ENCODE measurements at places on chromosomes 12 and 14.

GRCh38 chr12:122489038-122489437 lies 11.7 kb downstream of the ZCCHC8 start:
- no peak for DNase-seq

- no peak for DNase-seq
Measured at GRCh38 chr14:81710232-81710845, 176.7 kb upstream of the SEL1L start.

DNA sequence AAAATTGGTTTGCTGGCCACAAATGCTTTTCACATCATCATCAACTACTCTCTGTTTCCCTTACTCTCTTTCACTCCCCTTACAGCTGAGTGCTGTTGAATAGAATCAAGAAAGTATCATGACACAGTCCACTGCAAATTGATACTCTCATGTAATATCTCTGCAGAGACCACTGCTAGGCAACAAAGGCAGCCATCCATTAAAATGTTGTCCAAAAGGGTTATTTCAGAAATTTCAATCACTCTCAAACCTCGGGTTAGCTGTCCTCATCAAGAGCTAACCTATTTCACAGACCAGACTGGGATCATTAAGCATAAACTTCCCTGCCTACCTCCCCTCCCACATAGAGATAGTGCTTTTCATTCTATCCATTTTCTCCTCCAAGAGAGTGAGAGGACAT lies 186.7 kb downstream of the PLCZ1 start:
- no peak for DNase-seq

- DNase-seq, result no peak
Measured at GRCh38 chr12:32205731-32206130, 99.1 kb downstream of the BICD1 start.

- peak; percentile 56 for DNase-seq
Measured at GRCh38 chr12:118120579-118121363, 15.2 kb upstream of the PEBP1 start.

DNA sequence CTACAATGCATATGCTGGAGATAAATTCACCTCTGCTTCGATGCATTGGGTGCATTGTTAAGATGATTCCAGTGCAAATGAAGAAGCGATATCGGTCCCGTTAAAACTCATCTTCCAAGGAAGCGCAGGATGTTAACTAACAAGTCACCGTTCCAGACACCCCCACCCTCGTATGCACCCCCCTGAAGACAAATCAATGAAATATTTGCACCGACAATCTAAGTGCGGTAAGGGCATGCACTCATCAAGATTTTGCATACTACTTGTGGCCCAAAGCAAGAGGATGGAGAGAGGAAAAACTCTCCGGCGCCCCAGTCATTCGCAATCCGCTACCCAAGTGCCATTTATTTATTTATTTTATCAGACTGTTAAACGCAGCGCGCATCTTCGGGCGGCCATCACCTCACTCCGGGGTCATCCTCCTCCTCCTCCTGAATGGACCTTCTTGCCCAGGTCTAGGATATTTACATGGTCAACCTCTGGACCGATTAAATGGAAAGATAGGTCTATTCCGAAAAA lies 1.2 kb downstream of the NOVA1 start:
- no peak for DNase-seq

DNA sequence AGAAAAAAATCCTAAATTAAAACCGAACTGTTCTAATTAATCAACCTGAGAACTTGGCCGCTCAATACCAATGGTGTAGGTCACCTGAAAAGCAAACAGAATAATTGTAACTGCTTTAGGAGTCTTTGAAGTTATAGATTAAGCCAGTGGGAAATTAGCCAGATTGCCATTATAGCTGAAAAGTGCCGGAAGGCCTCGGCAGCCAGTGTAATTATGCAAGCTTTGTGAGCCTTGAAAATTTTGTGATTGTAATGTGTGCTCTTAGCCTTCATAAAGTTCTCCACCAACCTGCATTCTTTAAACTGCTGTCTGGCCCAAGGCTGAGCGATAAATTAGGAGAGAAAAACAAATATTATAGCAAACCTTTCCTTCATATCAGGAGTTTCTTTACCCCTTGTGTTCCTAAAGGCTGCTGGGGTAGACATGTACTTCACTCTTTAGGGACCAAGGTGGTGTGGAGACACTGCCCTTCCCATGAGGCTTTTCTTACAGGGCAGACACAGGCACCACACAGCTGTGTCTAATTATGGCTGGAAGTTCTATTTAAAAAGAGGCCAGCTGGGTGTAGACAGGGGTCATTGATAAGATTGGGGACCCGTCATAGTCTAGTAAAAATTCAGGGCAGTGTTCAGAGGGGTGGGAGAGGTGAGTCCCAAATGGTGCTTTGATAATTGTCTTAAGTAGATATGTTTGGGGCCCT lies 991.2 kb downstream of the FLRT2 start:
- DNase-seq, result no peak

DNA sequence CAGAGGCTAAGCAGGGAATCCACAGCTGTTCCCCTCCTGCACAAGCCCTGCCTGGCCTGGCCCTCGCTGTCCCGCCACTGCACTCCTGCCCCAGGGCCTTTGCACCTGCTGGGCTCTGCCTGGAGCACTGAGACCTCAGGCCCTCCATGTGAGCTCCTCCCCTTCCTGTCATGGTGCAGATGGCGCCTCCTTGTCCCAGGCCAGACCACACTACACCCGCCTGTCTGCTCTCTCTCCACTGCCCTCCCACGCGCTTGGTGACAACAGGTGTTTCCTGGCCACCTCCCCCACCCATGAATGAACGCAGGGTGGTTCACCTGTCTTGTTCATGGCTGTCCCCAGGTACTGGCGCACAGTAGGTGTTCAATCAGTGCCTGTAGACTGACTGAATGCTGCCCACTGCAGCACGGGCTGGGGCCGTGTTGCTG lies 82.9 kb downstream of the NCOR2 start:
- DNase-seq, result no peak

GRCh38 chr14:92412912-92413311 lies 89.9 kb downstream of the SLC24A4 start:
- no peak for DNase-seq

DNA sequence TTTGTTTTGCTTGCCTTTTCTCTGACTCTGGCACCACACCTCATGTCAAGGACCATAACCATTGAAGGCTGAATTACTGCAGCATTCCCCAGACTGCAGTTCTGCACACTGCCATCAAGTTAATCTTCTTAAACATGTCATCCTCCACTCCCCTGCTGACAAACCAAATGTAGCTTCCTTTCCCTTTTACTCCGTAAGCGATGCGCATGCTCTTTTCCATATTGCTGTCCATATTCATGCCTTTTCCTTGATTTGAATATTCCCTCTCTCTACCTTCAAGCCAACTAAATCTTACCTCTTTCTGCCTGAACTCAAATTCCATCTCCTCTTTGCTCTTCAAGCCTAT lies 13.6 kb downstream of the GPX2 start:
- DNase-seq, result no peak

- DNase-seq, result no peak
Measured at GRCh38 chr12:99523853-99524252, 123.7 kb upstream of the GARIN6 start.

DNA sequence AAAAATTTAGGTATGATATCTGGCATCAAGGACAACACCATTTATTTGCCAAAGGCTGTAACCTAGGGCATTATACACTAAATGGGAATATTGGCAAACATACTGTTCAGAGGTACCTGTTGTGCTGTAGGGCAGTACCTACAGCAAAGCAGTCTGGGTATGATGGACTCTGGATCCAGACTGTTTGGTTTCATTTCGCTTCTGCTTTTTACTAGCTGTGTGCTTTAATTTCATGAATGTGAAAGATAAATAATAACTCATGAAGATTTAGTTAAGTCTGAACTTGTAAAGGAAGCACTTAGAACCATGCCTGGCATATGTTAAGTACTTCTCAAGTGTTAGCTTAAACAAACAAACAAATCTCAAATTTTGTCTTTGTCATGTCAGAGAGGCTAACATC lies 17.7 kb upstream of the SLC38A2 start:
- no peak for DNase-seq

DNA sequence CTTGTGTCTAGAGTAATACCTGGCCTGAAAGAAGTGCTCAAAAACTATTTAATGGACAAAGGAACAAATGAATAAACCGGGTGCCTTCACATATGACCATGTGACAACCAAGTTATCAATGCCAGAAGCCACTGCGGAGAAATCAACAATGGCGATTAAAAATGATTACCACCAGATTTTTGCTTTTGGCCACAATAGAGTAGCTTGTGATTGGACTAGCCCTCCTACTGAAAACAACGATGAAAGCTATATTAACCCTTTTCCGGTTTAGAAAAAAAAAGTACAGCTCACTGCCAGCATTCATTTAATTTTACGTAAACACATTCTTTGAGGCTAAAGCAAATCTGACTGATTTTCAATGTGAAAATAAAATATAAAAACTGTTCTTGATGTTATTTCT lies 41.6 kb upstream of the TTC7B start:
- DNase-seq, result no peak

DNA sequence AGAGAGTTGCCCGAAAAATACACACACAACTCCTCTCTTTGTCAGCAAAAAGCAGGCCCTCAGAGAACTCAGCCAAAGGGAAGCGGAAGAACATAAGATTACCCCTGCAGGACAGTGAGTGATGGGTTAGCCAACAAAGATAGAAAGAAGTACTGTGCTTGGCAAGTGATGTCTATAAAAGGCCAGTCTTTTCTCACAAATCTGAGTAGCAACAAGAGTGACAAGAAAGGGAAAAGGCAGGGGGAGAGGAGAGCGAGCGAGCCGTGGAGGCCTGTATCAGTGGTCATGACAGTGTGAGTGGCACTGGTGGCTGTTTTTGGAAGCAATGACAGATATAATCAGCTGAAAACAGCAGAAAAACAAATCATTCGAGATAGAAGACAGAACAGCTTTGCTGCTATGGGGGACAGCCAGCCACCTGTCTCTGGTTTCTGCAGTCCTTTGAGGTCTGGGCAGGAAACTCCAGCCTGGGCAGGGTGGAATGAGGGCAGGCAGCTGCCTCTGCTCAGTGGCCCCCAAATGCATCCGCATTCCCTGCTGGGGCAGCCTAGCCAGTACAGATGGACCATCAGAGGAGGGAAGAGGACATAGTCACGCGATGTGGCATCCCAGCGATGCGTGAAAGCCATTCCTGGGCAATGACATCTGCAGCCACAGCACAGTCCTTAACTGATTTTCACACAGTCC lies 74.7 kb downstream of the TRIM9 start:
- no peak for DNase-seq

DNA sequence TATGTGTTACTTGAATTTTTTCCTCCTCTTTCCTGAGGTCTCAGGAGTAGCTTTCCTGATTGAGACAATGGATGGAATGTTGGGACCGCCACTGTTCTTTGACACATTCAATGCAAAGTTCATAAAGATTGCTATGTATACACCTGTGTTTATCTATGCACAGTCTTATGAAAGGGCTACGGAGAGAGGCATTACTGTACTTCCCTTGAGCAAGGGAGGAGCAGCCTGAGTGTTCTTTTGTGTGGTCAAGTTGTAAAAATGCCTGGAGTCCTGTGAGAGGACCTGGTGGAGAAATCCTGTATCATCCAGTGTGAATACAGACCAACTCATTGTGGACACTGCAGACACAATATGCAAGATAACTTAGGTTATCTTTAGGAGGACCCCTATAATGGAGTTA lies 1.2 kb downstream of the SRGAP1 start:
- no peak for DNase-seq

DNA sequence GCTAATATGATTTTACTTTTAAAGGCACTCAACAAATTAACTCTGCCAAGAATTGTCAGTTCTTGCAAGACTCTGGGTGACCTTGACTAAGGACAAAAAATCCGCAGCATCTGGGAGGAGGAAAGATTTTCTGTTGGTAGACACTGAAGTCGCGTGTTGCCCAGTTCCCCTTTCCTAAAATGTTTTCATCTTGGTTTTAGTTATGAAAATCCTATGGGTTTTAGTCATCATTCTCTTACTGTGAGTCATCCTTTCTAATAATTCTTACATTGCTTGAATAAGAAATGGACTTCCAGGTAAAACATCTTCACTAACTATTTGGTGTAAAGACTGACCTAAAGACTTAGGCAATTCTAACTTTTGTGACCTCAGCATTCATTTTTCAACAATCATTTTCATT lies 9.1 kb downstream of the GSG1 start:
- no peak for DNase-seq

DNA sequence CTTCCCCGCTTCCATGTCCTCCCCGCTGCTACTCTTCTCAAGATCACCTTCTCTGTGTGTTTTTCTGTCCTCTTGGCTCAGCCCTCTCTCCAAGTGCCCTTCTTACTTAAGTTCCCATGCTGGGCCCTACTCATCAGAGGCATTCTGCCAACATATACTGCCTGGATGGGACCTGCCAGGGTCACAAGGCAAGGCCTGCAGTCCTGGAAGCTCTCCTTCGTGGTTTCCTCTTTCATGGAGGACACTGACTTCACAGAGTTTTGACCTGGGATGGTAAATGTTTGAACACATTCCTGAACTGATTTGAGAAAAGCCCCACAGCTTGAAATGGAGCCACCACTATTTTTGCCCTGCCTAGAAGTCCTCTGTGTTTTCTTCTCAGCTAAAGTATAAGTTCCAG lies 140.9 kb downstream of the TMEM30B start:
- DNase-seq, result no peak

- no peak for DNase-seq
Measured at GRCh38 chr14:76413962-76414600, 38.1 kb downstream of the ESRRB start.

GRCh38 chr14:77026930-77027537 lies 1.5 kb downstream of the IRF2BPL start:
- DNase-seq, result peak; percentile 49

DNA sequence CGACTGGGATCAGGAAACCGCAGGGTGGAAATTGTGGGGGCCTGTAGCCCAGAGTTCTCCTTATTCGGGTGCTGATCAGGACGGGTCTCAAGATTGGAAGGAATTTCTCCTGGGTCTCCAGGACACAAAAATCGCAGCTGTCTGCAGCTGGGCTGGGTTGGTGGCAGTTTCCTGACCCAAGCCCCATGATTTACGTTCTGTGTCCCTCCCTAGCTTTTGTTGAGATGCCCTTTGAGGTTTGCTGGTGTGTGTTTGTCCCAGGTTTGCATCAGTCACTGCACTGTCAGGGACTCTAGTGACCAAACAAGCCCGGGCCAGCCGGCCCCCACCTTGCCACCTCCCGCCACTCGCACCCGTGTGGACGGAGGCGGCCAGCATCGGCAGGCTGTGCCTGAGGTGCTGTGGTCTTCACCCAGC lies 89.5 kb downstream of the FBXL14 start:
- no peak for DNase-seq

GRCh38 chr14:24231263-24232120 lies 675 bp downstream of the NEDD8 start:
- DNase-seq, result no peak

DNA sequence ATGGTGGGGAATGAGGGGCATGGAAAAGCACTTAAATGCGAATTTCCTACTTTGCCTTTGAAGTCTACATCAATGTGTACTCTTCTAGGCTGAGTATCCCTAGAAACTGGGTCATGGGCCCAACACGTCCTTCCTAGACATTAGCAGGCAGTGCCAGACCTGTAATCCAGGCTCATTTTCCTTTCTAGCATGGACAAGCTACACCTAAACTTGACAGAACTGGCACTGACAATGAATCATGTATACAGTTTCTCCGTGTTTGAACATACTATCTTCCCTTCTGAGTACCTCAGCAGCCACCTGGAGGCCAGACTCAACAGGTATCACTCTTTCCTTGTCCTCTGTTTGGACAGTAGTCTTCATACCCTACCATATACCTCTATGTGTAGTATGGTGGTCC lies 25.8 kb upstream of the PDE1B start:
- no peak for DNase-seq

Data from activated gamma-delta T cell treated with Interleukin-2 at 50 U/mL for 16 hours (primary cell).